ENCODE measurements at places on chromosomes 11 and 22.
A peak's percentile ranks its signal among the peaks of the same experiment; 100 is the strongest.

GRCh38 chr11:66317322-66317722 is 478 bp upstream of the CD248 start:
- DNase-seq, result peak; percentile 30

- peak; percentile 65 for DNase-seq
Measured at GRCh38 chr11:64687204-64687603, 35.8 kb downstream of the NRXN2 start.

DNA sequence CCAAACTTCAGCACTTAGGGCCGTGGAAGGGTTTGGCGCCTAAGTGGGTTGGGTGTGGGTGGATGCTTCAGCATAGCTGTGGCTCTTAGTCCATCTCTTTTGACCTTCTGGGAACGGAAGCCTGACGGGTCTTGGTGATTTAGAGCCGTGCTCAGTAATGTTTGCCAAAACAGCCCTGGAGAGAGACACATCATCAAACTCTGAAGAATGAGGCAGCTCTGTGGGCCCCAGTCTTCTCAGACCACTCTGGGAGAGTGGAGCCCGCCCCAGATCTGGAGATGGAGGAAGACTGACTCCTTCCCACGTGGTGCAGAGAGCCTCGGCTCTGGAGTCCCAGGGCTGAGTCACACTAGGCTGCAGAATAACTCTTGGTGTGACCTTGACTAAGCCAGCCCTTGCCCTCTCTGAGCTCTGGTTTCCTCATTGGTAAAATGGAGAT is 168.9 kb downstream of the C11orf91 start:
- no peak for DNase-seq

- DNase-seq, result no peak
Measured at GRCh38 chr11:69309631-69310280, 15.8 kb downstream of the MYEOV start.

DNA sequence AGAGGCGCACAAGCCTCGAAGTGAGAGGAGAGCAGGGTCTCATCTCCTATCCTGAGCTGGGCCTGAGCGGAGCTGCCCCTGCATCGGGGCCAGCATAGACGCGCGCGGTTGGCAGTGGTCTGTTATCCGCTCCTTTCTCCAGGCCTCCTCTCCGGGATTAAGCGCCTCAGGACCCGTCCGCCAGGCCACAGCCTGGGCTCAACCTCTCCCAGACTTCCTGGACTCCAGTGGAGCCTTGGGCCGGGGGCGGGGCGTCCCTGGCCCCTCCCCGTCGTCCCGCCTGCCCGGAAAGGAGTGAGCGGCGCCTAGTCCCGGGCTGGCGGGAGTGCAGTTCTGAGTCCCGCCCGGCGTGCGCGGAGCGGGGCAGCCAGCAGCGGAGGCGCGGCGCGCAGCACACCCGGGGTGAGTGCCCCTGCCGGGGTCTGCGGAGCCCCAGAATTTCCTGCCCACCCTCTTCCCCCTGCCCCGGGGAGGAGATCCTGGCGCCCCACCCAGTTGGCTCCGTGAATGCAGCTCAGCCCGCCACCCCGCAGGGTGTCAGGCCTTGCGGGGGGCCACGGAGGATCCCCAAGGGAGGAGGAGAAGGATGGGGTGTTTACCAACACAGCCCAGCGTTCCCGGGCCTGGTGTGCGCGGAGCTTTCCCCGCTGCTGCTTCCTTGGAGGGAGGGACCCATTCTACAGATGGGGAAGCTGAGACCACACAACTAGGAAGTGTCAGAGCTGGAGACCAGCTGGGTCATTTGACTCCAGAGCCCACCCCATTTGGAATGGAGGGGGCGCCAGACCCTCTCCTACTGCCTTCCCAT is at the start of gene TCIRG1:
Gene TCIRG1 (plus strand): TSS at position 308 of the 808 bp plus-strand sequence. CDS start 2,247 bp downstream, outside the sequence.
- peak; percentile 90 for DNase-seq

DNA sequence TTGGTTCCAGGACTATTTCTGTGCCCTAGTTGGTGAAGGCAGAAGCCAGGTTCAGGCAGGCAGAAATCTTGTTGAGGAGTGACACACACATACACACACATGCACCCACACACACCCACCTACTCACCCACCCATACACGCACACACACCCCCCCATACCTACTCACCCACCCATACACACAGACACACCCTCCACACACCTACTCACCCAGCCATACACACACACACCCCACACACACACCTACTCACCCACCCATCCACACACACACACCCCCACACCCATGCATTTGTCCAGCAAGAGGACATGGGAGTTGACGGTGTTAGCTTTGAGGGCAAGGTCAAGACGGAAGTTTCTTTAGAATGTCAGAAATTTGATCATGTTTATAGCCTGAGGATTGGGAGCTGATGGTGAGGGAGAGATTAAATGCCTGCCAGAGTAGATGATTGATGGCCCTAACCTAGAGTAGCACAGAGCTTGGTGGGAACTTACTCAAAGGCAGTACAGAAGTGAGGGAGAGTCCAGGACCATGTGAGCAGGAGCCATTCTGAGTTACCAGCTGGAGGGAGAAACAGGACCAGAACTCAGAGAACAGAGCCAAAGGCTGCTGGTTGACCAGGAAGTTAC is 68.9 kb downstream of the CYB5R2 start:
- no peak for DNase-seq

DNA sequence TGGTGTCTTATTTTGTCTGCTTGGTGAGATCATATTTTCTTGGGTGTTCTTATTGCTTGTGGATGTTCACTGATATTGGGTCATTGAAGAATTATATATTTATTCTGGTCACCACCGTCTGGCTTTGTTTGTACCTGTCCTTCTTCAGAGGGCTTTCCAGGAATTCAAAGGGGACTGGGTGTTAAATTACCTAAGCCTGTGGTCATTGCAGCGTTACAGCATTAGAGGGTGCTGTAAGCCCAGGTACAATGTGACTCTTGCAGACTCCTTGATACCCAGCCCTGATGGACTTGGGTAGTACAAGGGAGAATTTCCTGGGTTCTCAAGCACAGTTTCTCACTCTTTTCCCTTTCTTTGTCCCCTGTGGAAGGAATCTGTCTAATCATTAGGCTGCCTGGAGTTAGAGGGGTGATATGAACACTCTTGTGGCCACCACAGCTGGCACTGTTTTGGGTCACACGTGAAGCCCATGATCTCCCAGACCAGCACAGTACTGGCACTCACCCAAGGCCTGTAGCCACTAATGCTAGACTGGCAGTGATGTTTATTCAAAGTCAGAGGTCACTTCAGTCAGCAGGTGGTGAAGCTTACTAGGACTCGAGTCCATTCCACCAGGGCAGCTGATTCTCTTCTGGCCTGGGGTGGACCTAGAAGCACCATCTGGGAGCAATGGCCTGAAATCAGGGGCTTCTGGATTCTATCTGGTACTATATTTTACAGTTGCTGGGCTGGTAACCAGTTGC is 56.1 kb upstream of the NARS2 start:
- DNase-seq, result no peak

DNA sequence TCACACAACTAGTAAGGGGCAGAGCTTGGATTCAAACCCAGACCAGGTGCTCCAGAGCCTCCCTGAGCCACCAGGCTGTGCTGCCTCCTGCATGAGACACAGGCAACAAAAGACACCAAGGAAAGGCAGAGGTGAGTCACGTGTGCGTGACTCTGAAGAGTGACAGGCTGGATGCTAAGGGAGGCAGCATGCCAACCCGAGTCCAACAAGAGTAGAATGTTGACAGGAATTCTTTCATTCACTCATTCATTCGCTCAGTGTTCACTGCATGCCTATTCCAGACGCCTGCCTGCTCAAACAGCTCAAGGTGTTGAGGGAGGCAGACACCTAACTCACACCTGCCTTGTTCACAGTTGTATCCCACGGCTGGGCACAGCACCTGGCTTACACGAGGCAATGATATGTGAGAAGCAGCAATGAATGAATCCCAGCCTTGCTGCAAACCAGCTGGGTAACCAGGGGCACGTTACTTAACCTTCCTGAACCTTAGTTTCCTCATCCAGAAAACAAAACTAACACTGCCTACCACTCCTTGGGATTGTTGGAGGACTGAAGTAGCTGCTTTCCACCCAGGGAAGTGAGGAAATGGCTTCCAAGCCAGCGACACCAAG is 73.8 kb upstream of the ARFGAP3 start:
- DNase-seq, result no peak

DNA sequence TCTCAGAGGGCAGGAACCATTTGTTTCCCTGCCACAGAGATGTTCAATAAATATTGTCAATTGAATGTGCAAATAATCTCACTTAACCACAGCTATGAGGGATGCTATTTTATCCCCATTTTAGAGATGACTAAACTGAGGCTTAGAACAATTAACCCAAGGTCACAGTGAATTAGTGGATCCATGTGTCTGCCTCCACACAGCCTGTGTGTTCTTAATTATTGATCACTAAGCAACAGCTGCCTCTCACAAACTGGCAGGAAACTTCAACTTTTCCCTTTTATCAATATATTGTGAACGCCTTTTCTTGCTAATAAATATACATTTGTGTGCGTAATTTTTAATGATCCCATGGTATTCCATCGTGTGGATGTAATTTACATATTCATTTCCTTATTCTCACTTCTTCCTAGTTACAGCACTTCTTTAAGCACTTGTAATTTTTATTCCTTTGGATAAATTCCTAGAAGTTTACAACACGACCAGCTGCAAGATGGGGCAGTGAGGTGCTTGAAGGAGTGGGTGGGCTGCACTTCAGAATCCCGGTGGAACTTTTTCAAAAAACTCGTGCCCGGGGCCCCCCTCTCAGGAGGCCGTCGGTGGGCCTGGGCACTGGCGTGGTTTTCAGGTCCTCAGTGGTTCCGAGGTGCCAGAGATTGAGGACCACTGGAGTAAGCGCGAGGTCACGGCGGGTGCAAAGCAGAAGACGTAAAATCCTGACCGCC is 915 bp upstream of the SREBF2 start:
- no peak for DNase-seq

GRCh38 chr11:130624971-130625544 is 176.6 kb downstream of the ADAMTS15 start:
- DNase-seq, result no peak

- DNase-seq, result no peak
Measured at GRCh38 chr11:59271811-59272327, 59.1 kb upstream of the MPEG1 start.

DNA sequence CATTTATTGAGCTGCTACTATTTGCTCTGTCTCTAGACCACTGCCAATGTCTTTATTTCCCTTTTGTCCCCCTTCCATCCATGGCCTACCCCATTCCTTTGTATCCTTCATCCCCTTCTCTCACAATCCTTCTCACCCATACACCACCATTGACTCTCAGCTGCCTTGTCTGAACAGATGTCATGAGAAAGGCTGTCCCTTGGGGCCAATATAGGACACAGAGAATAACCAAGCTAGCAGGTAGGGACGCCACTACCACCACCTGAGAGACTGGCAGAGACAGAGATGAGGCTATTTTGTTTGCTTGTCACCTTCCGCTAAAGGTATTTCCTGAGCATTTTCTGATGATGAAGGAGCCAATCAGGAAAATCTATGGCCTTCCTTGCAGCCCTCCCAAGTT is 138.9 kb downstream of the CD44 start:
- DNase-seq, result no peak

DNA sequence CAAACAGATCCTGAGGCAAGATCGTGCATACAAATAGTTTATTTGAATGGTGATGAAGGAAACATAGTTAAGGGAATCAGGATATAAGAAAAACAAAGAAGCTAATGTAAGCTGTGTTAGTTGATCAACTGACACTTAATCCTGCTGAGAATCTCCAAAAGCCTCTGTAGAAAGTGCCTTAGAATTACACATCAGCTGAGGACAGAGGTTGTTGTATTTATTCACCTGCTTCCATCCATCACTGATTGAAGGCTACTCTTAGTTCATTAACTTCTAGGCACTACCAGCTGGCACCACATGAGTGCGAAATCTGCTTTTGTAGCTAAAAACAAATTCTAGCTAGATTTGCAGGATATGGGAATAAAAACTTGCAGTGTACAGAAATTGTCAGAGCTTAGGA is 1082.0 kb upstream of the CNTN5 start:
- DNase-seq, result no peak

DNA sequence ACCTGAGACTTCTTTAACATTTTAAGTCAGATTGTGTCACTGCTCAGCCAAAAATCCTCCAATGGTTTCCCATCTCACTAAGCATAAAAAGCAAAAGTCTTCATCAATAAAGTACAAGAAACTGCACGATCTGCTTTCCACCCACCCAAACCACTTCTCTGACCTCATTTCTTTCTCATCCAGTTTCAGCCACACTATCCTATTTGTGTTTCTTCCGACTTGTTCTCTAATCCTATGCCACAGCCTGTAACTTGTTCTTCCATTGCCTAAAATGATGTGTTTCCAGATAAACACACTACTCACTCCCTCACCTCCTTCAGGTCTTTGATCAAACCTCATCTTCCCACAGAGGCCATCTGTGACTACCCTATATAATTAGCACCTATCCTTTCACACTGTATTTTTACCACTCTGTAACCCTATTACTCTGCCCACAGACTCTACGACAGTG is 28.4 kb downstream of the ARHGAP32 start:
- DNase-seq, result no peak

DNA sequence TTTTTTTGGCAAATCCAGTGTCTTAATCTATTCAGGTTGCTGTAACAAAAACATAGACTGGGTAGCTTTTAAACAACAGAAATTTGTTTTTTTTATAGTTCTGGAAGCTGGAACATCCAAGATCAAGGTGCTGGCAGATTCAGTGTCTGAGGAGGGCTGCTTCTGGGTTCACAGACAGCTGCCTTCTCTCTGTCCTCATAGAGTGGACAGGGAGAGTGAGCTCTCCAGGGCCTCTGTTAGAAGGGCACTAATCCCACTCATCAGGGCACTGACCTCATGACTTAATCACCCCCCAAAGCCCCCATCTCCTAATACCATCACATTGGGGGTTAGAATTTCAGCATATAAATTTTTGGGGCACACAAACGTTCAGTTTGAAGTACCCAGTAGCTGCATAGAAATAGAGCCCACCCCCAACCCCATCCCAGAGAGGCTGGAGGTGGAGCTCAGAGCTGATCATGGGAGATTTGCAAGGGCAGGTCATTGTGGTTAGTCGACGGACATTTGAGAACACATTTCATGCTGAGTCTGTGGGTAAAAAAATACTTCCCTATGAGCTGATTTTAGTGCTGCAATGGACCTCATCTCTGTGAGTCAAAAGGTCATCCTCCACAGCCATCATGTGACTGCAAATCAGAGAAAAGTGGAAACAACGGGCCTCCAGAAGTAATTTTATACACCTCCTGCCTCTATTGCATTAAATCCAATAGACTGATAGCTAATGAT is 203.1 kb upstream of the CADM1 start:
- DNase-seq, result peak; percentile 61

- peak; percentile 11 for DNase-seq
Measured at GRCh38 chr11:76166314-76166713, 40.0 kb downstream of the WNT11 start.

DNA sequence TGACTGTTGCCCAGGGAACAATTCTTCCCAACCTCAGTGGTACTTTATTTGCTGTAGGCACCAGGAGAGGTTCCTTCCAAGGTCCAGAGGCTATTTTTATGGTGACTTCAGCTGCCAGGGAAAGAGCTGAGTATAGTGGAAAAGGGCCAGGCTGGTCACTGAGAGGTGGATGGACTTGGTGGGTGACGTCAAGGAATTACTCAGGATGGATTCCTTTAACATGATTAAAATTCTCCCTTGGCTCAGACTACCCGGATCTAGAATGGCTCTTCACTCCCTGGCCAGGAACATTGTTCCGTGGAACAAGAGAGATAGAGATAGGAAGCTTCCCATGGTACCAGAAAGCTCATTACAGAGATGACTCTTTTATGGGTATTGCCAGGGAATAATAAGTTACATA is 8.7 kb upstream of the CALCA start:
- DNase-seq, result no peak

Data from hematopoietic multipotent progenitor cell treated with erythropoietin and hydrocortisone succinate and interleukin-3 and kit ligand, for 4 days (in vitro differentiated cells).